PC-9 (cell line): ENCODE measurements at places on chromosomes 1 and 21.
A peak's percentile ranks its signal among the peaks of the same experiment; 100 is the strongest.

GRCh38 chr21:15362458-15362857 is 297.7 kb upstream of the NRIP1 start:
- no peak for DNase-seq

- no peak for DNase-seq
Measured at GRCh38 chr1:63780565-63780964, 6.7 kb downstream of the ROR1 start.

GRCh38 chr1:22018583-22019559 is 17.4 kb downstream of the CELA3A start:
- peak; percentile 75 for DNase-seq

GRCh38 chr1:166601650-166602278 is 237.5 kb upstream of the POGK start:
- DNase-seq, result no peak

DNA sequence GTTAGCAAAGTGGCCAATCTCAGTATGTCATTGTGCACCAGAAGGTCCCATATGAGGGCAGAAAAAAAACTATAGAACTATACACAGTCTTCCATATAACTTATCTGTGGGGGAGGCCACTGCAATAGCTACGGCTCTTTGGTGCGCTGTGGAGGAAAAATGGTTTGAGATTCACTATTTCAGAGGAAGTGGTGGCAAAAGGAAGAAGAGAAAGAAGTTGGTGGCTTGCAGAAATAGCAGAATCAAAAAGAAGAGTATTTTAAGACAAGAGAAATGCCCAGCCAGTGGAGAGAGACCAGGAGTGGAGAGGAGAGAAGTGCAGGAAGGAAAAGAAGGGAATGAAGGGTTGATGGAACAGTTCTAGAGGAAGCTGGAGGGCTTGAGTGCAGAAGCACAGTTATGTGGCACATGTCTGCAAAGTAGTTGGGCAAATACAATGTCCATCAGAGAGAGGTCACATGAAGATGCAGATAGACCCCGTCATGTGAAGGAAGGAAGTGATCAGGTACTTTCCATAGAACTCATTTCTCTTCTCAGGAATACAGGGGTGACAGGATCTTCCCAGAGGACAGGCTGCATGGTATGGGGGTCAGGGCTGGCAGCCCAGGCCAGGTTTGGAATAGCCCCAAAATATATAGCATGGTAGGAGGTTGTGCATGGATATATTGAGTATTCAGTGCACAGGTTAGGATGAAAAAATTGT is 64.6 kb downstream of the RUNX1 start:
- no peak for DNase-seq

DNA sequence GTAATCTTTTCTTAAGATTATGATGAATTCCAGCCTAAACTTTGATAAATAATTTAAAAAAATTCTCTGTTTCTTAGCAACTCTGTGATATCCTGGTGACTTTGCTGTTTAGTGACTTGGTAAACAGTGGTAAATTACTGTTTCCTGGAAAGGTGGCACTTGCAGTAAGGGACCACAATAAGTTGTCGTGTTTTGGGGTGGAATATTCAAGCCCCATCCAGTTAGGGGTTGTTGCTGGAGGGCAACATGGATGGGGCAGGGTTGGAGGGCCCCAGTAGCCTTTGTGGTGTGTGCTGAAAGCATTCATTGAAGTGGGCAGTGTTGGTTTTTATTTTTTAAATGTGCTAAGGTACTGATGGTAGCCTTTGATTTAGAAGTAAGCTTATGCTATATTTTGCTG is 30.3 kb downstream of the PRDM2 start:
- DNase-seq, result no peak

DNA sequence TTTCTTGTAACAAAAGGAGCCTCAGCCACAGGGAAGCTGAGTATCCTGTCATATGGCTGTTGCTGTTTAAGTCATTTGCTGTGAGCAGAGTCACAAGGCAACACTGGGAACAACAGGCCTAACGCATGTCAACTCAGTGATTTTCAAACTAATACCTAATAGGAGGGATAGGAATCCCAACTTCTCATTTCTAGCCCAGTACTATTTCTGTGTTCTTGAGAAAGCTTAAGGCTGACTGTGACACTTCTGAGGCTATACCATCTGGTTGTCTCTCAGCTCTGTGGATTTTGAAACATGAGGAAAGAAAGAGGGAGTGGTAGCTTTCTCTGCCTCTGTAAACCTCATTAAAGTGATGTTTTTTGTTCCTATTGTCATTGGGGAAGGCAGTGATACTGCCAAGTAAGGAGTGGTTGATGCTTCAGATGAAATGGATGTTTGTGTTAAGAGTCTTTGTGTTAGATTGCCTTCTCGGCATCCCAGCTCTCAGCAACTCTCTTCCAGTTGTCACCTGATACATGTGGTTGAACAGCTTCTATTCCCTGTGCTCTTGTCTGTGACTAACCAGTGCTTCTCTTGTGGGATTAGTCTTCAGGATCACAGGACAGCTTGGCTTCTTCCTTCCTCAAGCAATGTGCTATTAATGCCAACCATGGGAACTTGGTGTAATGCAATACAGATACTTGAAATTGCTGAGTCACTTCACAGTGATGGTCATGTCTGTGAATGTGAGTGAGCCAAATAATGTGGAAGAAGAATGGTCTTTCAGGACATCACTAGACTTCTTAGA is 166.8 kb upstream of the IVNS1ABP start:
- peak; percentile 4 for DNase-seq

- no peak for DNase-seq
Measured at GRCh38 chr1:18539171-18539570, 58.4 kb downstream of the KLHDC7A start.

DNA sequence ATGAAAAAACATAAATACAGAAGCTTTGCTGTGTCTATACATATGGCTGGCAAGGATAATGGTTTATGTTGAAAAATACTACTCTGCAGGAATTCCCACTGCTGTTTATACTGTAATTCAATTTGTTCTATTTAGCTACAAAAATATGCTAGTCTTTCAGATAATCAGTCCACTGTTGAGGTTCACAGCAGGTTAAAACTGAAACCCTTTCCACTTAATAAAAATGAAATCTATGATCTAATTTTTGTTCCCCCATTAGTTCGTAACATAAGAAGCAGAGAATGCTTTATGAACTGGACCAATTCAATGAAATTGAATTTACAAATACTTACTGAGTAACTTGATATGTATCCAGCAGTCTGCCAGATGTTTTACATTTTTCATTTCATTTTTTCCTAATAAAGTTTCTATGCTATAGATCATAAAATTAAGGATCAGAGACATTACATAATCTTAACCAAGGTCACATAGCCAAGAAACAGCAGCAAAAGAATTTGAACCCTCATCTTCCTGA is 360.1 kb upstream of the BEND5 start:
- no peak for DNase-seq

GRCh38 chr1:200226268-200226968 is 183.4 kb downstream of the ZNF281 start:
- DNase-seq, result no peak

DNA sequence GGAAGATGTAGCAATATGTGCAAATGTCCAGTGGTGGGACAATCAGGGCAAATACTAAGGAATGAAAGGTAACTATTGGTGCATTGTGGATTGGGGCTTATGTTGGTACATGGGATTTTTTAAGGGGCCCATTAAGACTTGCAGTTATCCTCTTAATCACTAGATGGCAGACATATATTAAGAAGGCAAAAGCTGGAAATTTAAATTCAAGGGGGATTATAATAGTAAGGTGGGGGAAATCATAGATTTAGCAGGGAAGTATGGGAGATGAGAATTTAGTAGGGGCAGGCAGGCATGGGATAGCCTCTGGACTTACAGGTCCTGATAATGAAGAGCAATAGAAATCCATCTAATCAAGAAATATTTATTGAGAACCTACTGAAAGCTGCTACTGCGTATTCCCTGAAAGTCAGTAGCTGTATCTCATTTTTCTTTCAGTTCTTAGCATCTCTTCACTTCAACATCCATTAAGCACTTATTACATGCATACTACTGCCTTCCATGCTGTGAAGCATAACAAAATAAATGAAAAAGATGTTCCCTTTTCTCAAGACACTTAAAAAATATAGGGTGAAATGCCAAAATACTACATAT is 251.8 kb downstream of the CRB1 start:
- DNase-seq, result no peak

DNA sequence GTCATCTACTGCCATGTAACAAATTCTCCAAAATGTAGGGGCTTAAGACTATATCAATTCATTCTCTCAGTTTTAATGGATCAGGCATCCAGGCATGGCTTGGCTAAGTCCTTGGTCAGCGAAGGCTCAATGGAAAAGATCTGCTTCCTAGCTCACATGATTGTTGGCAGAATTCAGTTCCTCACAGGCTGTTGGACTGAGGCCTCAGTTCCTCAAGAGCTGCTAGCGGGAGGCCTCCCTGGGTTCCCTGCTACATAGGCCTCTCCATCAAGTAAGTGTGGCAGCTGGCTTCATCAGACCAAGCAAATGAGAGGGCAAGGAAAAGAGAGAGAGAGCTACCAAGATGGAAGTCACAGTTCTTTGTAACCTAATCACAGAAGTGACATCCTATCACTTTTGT is 19.6 kb upstream of the EYA3 start:
- no peak for DNase-seq

DNA sequence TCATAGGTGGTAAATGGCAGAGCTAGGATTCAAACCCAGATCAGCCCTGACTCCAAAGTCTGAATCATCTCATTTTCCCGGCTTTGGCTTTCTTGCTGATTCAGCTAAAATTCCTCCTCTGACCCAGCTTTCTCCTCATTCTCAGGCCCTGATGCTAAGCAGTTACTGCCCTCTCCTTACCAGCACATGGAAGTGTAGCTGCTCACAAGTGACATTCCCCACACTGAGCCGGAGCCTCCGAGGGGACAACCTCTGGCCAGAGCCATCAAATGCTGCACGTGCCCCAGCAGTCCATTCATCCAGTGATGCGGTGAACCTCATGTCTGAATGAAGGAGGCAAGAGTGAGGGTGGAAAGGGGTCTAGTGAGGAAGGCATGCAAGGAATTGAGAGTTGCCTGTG is 11.1 kb downstream of the ITGA10 start:
- DNase-seq, result no peak

- no peak for DNase-seq
Measured at GRCh38 chr1:186925881-186926669, 97.3 kb downstream of the PLA2G4A start.

DNA sequence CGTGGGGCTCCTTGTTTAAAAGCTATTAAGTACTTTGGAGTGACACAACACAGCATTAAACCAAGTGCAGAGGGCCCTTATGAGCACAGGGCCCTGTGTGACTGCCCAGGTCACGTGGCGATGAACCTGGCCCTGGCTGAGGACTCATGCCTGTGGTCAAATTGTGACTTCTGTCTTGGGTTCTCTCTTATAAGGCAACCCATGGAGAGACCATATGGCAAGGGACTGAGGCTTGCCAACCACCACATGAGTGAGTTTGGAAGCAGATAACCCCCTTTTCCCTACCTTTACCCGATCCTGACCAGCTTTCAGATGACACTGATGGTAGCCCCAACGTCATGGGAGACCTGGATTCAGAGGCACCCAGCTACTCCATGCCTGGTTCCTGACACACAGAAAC is 140.5 kb downstream of the ZBTB18 start:
- DNase-seq, result no peak

GRCh38 chr1:3013371-3014049 is 7.8 kb upstream of the ACTRT2 start:
- DNase-seq, result no peak

GRCh38 chr1:226679853-226680516 is 59.1 kb downstream of the ITPKB start:
- no peak for DNase-seq
